WTC11 (cell line): ENCODE measurements at places on chromosomes 1 and 21. TPM values are rescaled to one million over a fixed set of nuclear protein-coding genes. Genes with fewer than 3 reads are reported as not detected.

- DNase-seq: peak; percentile 41
- H3K4me1 ChIP-seq: peaks cover 34% of the 10 kb centered on the region
- no peak overlapping the region for H3K27ac ChIP-seq
- peaks cover 3% of the 10 kb centered on the region; the same call in 1 of the 2 replicates for H3K36me3 ChIP-seq
- H3K4me3 ChIP-seq: no peak overlapping the region
- H3K27me3 ChIP-seq: no peaks in the 10 kb centered on the region
Observed at GRCh38 chr1:115980998-115981993, 5.0 kb downstream of the SLC22A15 start.

DNA sequence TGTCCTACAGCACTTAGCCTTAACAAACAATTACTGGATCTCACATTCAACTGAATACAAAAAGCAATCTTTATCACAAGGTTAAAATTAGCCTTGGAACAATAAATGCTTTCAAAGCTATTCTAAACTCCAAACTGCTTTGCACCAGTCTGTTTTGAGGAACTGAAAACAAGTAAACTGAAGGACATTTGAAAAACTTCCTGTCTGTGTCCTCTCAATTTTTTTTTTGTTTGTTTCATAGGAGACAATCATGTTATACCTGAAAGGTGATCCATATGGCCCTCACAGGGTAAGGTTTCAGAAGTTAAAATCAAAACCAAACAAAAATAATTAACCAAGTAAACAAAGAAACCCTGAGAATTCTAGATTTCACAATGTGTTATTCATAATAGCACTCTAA is 459.1 kb downstream of the DPYD start:
- H3K36me3 ChIP-seq: peaks cover 25% of the 10 kb centered on the region
- H3K4me3 ChIP-seq: no peak overlapping the region
- H3K27me3 ChIP-seq: no peaks in the 10 kb centered on the region
- DNase-seq: no peak
- H3K4me1 ChIP-seq: peaks cover 6% of the 10 kb centered on the region; the same call in 1 of the 2 replicates

DNA sequence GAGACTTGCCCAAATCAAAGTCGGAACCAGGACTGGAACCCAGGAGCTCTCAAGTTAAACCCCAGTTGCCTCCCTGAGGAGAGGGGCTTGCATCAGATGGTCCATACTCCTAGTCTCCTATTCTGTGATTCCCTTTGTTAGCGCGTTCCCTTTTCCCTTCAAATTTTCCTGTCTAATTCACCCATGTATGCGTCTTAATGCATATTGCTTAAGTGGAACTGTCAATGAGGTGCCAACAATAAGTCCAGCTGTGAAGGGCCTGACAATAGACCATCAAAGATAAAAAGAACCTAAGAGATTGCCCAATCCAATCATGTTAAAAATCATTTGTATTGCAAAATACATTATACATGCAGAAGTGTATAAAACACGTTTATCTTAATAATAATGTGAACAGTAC is 634 bp upstream of the SPATA6 start:
- peak overlapping the region; percentile 96 for H3K4me3 ChIP-seq
- H3K27ac ChIP-seq: no peak overlapping the region

NHLH2 gene
- 1.8 to 4.3 TPM (median 2.2 TPM) in 3 replicates for total RNA-seq

RNF207 gene
- 9.2 to 14.0 TPM (median 12.9 TPM) in 3 replicates for total RNA-seq
